ENCODE measurements at places on chromosomes 11 and 22.

- DNase-seq: no peak
Observed at GRCh38 chr11:70383664-70384565, 14.4 kb upstream of the CTTN start.

DNA sequence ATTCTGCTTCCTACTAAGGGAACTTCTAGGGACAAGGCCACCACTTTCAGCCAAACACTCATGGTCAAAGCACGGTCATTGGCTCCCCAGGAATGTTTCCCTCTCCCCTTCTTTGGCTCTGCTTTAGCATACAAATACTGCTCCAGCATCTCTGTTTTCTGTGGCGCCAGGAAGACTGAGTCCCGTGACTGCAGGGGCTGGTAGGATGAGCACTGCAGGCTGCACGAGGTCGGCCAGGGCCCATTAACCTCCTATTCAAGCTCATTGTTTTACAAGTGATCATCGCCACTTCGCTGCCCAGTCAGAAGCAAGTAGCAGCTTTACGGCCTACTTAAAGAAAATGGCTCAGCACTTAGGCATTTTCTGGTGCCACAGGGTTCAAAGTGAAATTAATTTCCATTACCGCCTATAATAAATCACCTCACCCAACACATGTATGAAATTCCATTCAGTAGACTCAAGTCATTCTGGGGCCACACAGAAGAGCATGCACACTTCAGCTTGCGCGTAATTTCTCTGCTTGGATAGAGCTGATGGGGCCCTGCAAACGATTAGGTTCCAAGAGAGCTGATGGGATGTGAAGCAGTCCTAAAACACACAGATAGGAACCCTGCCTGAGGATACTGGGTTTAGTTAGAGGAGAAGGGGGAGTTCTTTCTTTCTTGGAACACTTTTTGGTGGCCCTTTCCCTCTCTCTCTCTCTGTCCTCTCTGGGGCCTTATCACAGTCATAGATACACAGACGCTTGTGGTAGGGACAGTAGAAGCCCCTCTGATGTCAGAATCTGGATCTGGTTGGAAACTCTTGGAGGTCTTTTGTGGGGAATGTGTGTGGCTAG is 173.7 kb downstream of the KIF18A start:
- DNase-seq: no peak

GRCh38 chr11:70242885-70243284 is 27.6 kb upstream of the PPFIA1 start:
- DNase-seq: no peak

- no peak for DNase-seq
Observed at GRCh38 chr11:120139316-120140069, 1.6 kb upstream of the TRIM29 start.

DNA sequence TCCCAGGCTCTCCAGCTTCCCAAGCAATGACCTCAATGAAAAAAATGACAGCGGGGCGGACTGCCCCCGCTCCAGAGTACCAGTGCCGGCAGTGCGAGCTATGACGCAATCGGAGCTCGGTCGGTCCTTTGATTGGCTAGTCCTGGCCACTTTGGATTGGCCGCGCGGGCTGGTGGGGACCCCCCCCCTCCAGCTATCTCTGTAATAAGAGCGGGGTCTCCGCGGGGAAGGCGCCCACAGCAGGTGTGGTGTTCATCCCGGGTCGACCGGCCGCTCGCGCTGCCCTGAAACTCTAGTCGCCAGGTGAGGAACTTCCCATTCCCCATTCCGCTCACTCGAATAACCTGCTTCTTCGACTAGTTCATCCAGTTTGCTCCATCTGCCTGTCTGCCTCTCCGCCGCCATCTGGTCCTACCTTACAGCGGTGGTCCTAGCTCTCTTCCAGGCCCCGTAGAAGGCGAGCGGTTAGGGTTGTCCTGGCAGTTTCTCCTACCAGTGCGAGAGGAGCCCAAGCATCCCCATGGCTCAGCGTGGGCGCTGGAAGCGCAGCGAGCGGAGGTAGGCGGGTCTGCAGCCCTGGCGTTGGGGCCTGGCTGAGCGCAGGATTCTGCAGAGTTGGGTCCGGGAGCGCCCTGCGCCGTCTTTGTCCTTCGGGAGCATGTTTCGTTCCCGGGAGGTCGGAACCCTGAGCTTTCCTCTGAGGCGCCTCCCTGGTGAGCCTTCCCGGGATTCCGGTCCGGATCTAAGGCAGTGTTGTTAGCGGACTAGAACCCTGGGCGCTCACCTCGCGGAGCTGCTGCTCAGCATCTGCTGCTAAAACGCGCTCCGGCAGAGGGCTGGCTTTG is at the start of gene CALCB:
Gene CALCB (plus strand): TSS at position 233 of the 845 bp plus-strand sequence. CDS start 1,126 bp downstream, outside the sequence.
- DNase-seq: no peak

GRCh38 chr22:36702842-36703215 is 723 bp downstream of the CACNG2 start:
- DNase-seq: no peak

- no peak for DNase-seq
Observed at GRCh38 chr11:128726458-128727139, 32.7 kb downstream of the FLI1 start.

DNA sequence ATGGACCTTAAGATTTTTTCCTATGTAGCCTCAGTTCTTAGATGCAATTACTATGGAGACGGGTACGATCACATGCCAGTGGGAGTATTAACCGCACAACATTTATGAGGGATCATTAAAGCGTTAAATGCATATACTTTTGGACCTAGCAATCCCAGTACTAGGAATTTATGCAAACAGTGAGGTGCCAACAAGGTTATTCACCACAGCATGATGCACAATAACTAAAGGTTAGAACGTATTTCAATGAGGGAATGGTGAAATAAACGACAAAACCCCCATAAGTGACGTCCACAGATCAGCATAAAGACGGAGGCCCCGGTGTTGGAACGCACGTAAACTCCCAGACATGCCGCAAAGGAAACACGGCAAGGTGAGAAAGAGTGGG is 539 bp downstream of the SIRT3 start:
- peak; percentile 53 for DNase-seq

DNA sequence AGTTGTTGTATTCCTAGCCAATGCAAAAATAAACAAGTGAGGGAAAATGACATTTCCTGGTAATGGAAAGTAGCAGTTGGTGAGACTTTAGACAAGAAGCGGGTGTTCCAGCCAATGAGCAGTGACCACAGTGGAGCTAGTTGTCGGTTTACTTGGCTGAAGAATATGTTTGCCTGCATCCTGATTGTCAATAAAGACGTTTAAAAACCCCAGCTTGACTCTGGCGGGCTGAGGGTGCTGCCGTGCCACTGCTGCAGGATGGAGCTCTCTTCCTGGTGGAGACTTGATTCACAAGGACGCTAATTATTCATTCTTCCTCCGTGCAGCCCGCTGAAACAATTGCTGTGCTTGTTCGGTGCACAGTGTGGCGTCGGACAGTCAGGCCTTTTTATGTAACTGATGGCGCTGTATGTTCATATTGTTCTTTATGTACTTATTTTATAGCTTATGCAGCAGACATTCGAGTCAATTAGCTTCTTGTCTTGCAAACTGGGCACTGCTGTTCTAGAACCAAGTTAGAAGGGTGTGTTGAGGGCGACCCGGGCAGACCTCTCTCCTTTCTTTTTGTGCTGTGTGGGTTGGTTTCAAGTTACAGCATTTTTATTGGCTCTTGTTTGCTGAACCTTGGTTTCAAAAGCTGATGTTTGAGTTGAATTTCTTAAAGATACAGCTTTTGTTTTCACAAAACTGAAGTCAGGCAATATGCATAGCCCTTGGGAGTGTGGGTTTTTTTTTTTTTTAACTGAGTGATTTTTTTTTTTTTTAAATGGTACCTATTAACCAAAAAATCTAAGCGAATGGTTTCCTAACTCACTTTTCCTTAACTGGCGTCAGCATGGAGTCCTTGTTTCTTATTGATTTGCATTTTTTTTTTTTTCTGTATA is 153.9 kb downstream of the TEAD1 start:
- no peak for DNase-seq

DNA sequence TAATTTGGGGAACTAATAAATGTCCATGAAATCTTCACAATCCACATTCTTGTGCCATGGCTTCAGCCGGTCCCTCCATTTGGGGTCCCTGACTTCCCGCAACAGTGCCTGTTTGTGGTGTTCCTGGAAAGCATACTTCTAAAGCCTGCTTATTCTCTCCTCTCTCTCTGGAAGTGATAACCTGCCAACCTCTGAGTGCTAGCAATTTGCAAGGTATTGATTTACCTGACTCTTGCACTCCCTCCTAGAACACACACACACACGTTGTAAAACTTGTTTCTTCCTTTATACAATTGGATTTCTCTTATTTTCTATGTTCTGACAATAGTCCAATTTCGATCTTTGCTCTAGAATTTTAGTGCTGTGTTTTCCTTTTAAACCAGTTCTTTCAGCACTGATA is 58.5 kb downstream of the NXPE2 start:
- no peak for DNase-seq

DNA sequence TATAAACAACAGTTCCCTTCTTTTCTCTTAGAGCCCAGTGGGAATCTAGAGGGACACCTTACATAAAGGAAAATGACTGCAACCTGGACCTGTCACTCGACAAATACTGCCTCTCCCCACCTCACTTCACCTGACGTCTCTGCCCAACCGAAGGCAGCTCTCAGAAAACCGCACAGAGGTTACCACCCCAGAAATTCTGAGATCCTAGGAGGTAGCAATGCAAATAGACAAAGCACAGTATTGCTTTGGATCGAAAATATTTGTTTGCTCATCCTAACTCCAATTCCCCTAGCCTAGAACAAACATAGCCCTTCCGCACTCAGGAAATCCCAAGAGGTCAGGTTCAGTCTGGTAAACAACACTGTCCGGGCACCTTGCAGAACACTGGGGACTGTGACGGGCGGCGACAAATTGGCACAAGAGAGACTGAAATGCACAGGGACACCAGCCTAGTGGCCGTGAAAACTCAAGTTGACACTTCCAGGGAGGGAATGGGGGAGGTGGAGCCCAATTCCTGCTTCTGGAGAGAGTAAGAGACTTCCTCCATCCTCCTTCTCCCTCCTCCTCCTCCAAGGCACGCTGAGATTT is 420 bp upstream of the TRIM44 start:
- no peak for DNase-seq

DNA sequence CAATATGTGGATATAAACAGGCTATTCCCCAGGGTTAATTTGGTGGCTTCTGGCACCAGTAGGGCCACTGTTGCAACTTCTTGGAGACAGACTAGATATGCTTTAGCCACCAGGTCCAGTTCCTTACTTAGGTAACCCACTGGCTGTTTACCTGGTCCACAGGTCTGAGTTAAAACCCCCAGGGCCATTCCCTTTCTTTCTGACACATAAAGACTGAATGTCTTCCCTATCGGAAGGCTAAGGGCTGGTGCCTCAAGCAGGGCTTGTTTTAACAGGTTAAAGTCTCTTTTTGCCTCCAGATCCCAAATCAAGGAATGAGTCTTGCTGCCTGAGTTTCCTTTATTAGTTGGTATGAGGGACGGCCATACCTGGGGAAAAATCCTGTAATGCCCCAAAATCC is 1052.7 kb upstream of the CNTN5 start:
- no peak for DNase-seq

DNA sequence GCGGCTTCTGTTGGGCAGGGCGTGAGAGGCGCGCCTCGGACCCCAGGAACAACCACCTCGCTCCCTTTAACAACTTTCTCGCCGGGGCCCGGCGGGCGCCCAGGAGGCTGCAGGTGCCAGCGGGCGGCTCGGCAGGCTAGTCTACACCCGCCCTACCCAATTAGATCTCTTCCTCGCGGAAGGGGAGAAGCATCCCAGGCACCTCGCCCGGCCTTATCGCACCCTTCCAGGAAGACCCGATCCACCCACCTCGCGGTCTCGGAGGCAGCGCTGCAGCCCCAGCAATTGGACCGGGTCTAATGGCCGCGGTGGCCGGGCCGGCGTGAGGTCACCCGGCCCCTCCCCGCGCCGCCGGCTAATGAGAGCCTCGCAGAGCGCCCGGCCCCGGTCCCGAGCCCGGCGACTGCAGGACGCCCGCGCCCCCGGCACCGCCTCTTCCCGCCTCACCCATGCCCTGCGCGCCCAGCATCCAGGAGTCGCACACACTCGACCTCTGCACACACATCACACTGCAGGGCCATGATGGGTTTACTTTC is at the start of gene PLAAT3:
Gene PLAAT3 (minus strand): TSS at position 298 of the 536 bp plus-strand sequence. CDS start 419 bp downstream, outside the sequence.
- no peak for DNase-seq

DNA sequence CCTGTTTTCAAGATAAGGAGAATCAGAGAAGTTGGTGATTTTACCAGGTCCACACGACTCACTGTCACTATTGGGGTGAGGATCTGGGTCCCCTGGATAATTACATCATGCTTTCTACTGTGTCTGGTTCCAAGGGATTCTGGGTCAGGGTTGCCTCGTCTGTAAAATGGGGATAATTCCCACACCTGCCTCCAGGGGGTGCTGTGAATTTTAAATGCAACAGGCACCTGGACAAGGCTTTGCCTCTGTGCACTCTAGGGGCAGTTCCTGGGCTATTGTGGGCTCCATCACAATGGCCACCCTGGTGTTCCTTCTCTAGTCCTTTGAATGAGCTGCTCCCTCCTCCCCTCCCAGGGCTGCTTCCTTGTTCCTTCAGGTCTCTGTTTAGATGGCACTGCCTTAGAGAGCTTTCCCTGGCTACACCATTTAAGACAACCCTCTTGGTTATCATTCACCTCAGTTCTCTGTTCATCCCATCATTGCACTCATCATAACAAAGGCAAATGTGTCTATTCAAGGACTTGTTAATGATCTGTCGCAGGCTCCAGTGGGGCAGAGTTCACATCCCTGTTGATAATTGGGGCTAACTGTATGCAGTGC is 178.6 kb downstream of the MIAT start:
- peak; percentile 8 for DNase-seq

DNA sequence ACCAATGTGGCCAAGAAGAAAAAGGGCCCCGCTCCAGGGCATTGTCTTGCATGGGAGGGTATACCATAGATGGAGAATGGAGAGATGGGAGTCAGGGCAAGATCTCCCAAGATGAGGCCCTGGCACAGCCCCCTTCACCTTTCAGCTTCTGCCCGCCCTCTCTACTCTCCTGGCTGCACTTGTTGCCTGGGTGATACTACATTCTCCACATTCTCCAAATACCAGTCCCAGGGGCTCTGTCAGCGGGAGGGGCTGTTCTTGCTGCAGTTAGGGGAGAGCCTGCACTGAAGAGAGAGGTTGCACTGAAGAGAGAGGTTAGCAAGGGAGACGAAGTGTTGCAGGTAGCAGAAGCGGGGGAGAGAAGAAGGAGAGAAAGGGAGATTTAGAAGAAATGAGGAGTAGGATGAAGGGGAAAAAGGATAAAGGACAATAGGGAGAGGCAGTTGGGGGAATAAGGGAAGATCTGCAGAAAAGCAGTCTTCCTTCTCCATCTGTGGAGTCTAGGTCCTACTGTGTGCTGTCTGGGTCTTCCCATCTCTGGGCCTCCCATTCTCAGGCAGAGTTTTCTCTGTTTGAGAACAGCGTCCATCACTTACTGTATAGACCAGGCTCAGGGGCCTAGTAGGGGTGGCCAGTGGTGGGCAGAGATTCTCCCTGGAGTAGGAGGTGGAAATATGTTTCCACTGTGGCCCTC is 8.0 kb downstream of the PHLDB1 start:
- DNase-seq: no peak
